ENCODE measurements at places on chromosomes 12 and 14.
A peak's percentile ranks its signal among the peaks of the same experiment; 100 is the strongest.

DNA sequence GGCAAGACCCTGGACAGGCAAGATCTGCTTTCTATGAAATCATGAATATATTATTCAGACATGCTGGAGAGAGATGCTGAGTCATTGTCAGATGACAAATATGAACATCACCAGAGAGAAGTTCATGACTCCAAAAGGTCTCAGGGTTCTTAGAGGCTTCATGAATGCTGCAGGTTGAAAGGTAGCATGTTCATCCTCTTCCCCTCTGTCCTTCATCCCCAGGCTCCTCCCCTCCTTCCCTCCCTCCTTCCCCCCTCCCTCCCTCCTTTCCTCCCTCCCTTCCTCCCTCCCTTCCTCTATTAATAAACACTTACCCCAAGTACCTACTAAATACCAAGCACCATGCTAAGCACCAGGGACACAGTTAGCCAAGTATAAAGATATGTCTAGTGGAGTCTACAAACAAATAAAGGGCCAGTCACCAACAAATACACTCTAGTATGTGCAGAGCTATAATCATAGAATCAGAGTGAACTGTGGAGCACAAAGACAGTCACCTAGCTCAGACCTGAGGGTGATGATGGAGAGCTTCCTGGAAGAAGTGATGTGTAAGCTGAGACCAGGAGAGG is 46.2 kb downstream of the RPH3A start:
- H3K27ac ChIP-seq = no peak overlapping the region
- H3K4me1 ChIP-seq = no peaks in the 10 kb centered on the region
- H3K36me3 ChIP-seq = no peaks in the 10 kb centered on the region
- DNase-seq = no peak

DNA sequence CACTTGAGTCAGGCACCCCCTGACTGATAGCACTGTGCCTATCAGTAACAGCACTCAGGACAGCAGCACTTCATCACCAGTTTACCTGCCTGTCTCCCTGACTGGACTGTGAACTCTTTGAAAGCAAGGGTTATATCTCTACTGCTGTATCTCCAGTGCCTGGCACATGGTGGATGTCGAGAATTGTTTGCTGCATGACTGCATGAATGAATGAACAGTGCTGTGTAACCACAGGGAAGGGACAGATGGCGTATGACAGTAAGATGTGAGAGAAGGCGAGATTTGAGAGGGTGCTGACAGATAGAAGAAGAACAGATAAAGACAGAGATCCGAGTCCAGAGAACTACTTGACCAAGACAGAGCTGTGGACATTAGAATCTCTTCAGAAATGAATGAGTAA is 29.7 kb downstream of the BRAP start:
- DNase-seq = no peak
- no peak overlapping the region for H3K27ac ChIP-seq
- no peaks in the 10 kb centered on the region for H3K36me3 ChIP-seq
- H3K27me3 ChIP-seq = no peaks in the 10 kb centered on the region
- no peaks in the 10 kb centered on the region for H3K4me1 ChIP-seq

DNA sequence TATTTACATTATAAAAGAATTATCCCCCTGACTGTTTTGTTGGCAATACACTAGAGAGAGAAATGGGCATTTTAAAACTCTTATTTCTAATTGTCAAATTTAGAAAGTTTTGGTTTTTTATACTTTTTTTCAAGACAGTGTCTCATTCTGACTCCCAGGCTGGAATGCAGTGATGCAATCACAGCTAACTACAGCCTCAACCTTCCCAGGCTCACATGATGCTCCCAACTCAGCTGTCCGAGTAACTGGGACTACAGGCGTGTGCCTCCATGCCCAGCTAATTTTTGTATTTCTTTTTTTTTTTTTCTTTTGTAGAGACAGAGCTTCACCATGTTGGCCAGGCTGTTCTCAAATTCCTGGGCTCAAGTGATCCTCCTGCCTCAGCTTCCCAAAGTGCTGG is 8.3 kb upstream of the OR11H6 start:
- H3K4me1 ChIP-seq = no peaks in the 10 kb centered on the region
- H3K4me3 ChIP-seq = no peak overlapping the region
- no peak overlapping the region for H3K27ac ChIP-seq
- DNase-seq = no peak

- no peaks in the 10 kb centered on the region for H3K27me3 ChIP-seq
- no peak overlapping the region for H3K27ac ChIP-seq
- no peaks in the 10 kb centered on the region for H3K36me3 ChIP-seq
- H3K4me3 ChIP-seq = no peak overlapping the region
- H3K4me1 ChIP-seq = no peaks in the 10 kb centered on the region
- no peak for DNase-seq
These were observed 130.0 kb upstream of the NPAS3 start for GRCh38 chr14:32808644-32809043.

DNA sequence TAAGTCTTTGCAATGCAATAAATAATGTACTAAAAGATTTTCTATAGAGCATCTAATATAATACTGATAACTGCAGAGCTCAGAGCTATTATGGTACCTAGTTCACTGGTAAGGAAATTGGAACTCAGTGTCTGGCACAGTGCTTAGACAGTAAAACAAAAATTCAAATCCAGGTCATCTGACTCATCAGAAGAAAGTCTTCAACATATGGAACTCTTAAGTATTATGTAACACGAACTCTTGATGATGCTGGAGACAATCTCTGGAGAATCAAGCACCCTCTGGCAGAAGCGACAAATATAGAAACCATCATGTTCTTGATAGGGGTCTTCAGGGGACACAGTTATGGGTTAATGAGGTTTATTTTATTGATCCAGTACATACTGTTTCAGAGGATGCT is 37.3 kb upstream of the TRHDE start:
- no peak overlapping the region for H3K27ac ChIP-seq
- H3K27me3 ChIP-seq = no peaks in the 10 kb centered on the region
- no peak overlapping the region for H3K4me3 ChIP-seq
- DNase-seq = no peak
- H3K36me3 ChIP-seq = no peaks in the 10 kb centered on the region

DNA sequence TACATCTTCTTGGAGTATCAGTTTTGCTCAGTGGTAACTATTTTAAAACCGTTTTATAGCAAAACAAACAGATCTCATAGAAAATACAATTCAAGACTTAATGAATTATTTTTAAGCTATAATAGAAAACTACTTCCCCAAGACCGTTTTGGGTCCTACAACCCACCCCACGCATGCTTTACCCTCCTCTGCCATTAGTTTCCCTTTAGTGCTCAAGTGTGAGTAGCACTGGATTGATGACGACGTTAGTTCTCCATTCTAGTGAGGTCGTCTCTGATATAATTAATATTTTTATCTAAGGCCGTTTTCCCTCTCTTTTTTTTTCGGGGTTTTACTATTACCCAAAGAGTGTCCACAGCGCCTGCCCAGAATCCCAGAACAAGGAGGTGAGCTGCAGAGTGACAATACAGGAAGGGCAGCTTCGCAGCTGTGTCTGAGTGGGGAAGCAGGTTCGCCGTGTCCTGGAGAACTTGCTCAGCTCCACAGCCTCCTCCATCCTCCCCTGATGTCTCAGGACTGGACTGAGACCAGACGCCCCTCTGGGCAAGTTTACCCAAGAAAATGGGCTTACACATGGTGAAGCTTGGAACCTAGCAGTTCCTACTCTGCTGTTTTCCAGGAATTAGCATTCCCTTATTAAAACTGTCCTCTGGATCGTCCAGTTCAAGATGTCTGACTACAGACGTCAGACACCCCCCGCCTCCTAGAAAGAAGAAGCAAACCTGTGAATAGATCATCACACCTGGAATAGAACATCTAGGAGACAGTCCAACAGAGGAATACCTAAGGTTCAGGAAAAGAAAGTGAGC is 31.9 kb upstream of the MON2 start:
- no peak for DNase-seq
- no peak overlapping the region for H3K27ac ChIP-seq
- no peaks in the 10 kb centered on the region for H3K27me3 ChIP-seq
- H3K36me3 ChIP-seq = no peaks in the 10 kb centered on the region
- H3K4me3 ChIP-seq = peak overlapping the region; percentile 49
- peaks cover 14% of the 10 kb centered on the region for H3K4me1 ChIP-seq

GRCh38 chr14:90644882-90645281 is 171.3 kb downstream of the TTC7B start:
- peak overlapping the region; percentile 57 for H3K27ac ChIP-seq
- H3K36me3 ChIP-seq = no peaks in the 10 kb centered on the region
- H3K27me3 ChIP-seq = no peaks in the 10 kb centered on the region
- no peak overlapping the region for H3K4me3 ChIP-seq
- no peaks in the 10 kb centered on the region for H3K4me1 ChIP-seq
- no peak for DNase-seq

DNA sequence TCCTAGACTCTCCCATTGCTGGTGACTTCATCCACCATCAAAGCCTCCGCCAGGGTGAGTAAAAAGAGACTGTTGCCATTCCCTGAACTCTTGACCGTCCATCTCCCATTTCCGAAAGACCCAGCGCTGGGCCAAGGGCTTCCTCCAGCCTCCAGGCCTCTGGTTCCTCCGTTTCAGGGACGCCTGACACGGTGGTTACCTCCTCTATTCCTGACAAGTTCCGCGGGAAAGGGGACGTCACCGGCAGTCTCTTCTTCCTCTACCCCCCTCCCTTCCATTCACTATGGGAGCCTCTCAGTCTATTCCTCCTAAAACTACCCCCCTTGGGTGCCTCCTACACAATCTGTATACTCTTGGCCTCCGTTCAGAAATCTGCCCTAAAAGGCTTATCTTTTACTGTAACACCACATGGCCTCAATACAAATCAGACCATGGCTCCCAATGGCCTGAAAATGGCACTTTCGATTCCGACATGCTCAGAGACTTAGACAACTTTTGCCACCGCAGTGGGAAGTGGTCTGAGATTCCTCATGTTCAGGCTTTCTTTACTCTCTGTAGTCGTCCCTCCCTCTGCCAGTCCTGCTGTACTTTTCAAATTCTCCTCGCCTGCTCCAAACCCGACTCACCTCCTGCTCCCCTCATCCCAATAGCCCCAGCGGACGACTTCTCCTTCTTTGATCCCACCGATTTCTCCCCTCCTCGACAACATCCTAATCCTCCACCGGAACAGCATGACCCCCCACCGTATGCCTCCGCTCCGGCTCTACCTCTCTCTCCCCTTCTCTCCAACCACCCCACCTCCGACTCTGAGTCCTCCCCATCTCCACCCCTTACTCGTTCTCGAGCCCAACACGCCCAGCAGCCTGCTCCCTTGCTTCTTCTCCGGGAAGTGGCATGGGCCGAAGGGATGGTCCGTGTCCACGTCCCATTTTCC is 70.4 kb downstream of the MOK start:
- no peaks in the 10 kb centered on the region for H3K36me3 ChIP-seq
- no peaks in the 10 kb centered on the region for H3K27me3 ChIP-seq
- no peak for DNase-seq

DNA sequence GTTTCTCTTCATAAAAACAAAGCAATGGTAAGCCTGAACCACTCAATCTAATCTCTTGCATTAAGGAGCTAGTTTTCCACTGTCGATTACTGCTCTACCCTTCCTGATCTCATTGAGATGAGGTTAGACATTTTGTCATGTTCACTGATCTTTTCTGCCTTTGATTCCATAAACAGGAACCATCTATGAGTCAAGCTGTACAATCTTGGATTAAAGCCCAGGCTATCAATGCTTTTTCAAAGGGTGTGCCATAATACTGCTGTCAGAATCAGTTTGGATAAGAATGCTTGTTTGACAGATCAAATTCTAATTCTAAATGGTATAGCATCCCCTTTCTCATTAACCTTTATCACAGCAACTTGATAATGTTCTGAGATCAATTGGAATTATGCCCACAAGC is 16.1 kb downstream of the GRIP1 start:
- no peak overlapping the region for H3K27ac ChIP-seq
- no peaks in the 10 kb centered on the region for H3K4me1 ChIP-seq
- H3K36me3 ChIP-seq = no peaks in the 10 kb centered on the region
- H3K27me3 ChIP-seq = no peaks in the 10 kb centered on the region
- no peak for DNase-seq

GRCh38 chr12:52050758-52051541 is at the start of gene NR4A1:
NR4A1 (plus strand) TSS chr12:52051442; CDS start chr12:52054329, 2,887 bp downstream.
- H3K4me1 ChIP-seq = peaks cover 9% of the 10 kb centered on the region
- peaks cover 19% of the 10 kb centered on the region for H3K36me3 ChIP-seq
- H3K27ac ChIP-seq = peak within 1 kb of the TSS; percentile 96
- DNase-seq = peak; percentile 100

DNA sequence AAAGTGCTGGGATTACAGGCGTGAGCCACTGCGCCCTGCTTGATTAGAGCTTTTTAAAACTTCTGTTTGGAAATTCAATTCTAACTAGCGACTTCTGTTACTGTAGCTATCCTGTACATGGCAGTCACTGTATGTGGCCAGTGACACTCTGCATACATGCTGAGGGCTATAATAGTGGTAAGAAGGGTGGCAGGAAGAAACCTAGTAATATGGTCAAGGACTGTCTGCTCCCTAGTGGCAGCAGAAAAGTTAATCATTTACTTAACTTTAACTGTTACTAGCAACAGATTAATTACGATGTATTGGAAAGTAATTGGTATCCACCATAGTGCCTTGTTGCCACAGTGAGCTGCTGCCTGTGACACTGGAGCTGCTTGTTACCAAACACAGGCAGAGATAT is 149.0 kb downstream of the KITLG start:
- no peaks in the 10 kb centered on the region for H3K4me1 ChIP-seq
- H3K36me3 ChIP-seq = no peaks in the 10 kb centered on the region
- H3K27me3 ChIP-seq = no peaks in the 10 kb centered on the region
- no peak for DNase-seq

- H3K27ac ChIP-seq = no peak overlapping the region
- no peak for DNase-seq
- no peaks in the 10 kb centered on the region for H3K4me1 ChIP-seq
- H3K4me3 ChIP-seq = no peak overlapping the region
These were observed 34.5 kb downstream of the SCARB1 start for GRCh38 chr12:124829008-124829707.

DNA sequence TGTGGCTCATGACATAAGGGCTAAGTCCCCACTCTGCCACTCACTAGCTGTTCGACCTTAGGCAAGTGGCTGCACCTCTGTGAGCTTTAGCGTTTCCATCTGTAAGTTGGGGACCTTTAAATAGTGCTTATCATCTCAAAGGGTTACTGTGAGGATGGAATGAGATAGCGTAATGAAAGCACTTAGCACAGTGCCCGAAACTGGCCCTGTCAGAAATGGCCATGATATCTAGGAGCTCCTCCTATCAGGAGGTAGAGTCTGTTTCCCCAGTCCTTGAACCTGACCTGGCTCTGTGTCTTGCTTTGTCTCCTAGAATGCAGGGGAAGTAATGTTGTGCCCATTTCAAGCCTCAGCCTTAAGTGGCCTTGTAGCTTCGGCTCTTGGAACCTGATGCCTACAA is 211.0 kb downstream of the RBM19 start:
- no peak overlapping the region for H3K27ac ChIP-seq
- H3K27me3 ChIP-seq = no peaks in the 10 kb centered on the region
- no peak for DNase-seq
- no peaks in the 10 kb centered on the region for H3K4me1 ChIP-seq

GRCh38 chr12:15712823-15713660 is 76.1 kb downstream of the EPS8 start:
- H3K4me1 ChIP-seq = peaks cover 3% of the 10 kb centered on the region
- peak overlapping the region; percentile 80 for H3K27ac ChIP-seq
- H3K27me3 ChIP-seq = no peaks in the 10 kb centered on the region
- H3K36me3 ChIP-seq = no peaks in the 10 kb centered on the region

GRCh38 chr14:77318006-77318553 is 2.6 kb downstream of the POMT2 start:
- DNase-seq = no peak
- H3K36me3 ChIP-seq = no peaks in the 10 kb centered on the region
- no peak overlapping the region for H3K27ac ChIP-seq
- no peak overlapping the region for H3K4me3 ChIP-seq
- H3K4me1 ChIP-seq = no peaks in the 10 kb centered on the region

- H3K36me3 ChIP-seq = no peaks in the 10 kb centered on the region
- H3K4me3 ChIP-seq = no peak overlapping the region
- no peaks in the 10 kb centered on the region for H3K27me3 ChIP-seq
- peak overlapping the region; percentile 68 for H3K27ac ChIP-seq
- H3K4me1 ChIP-seq = no peaks in the 10 kb centered on the region
- no peak for DNase-seq
These were observed 55.8 kb downstream of the GALNT4 start for GRCh38 chr12:89468648-89469326.

Data from Peyer's patch (tissue), 4 donors.